ENCODE measurements at places on chromosomes 6 and 20.

GRCh38 chr6:134201716-134202115 is 116.2 kb downstream of the SGK1 start:
- ATAC-seq: no peak

DNA sequence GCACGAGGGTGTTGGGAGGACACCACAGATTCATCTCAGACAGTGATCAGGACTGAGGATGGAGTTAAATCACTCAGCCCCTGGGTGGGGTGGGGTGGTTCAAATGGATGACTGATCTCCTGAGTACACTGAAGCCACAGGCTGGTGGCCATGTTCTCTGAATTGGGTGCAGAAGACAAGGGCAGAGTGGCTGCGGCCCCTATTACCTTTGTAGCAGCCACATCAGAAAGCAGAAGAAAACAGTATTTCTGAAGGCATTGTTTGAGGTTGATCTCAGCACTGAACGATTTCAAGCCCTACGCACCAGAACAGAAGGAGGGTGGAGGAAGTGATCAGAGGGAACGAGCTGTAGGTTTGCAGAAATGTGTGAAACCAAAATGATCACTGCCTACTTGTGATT is 71.6 kb downstream of the SH3BGRL2 start:
- no peak for ATAC-seq

GRCh38 chr6:32744776-32745175 is 3.6 kb downstream of the HLA-DQA2 start:
- ATAC-seq: no peak

- ATAC-seq: peak; percentile 44
These were observed 66.2 kb downstream of the RREB1 start for GRCh38 chr6:7173843-7174503.

DNA sequence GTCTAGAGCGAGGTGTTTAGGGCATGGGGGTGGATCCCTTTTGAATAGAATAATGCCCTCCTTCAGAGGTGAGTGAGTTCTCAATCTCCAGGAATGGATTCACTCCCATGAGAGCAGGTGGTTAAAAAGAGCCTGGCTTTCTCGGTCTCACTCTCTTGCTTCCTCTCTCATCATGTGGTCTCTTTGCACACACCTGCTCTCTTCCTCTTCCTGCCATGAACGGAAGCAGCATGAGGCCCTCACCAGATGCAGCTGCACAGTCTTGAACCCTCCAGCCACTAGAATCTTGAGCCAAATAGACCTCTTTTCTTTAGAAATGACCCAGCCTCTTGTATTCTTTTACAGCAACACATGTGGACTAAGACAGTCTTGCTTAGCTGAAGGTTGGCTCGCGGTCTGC is 119.3 kb downstream of the BMP7 start:
- no peak for ATAC-seq

DNA sequence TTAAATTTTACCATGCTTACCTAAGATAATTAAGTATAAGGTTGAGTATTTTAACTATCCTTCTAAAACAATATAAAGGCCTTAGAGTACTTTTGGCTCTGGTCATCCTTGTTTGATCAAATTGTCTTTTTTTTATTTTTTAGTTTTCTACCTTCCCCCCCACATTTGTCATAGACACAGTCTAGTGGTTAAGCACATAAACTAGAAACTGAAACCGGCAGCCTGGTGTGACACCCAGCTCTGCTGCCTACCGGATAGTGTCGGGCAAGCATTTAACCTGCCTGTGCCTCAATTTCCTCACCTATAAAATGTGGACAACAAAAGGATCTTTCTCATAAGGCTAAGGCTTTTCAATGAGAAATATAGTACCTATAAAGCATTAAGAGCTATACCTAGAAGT is 21.6 kb upstream of the TULP4 start:
- no peak for ATAC-seq

DNA sequence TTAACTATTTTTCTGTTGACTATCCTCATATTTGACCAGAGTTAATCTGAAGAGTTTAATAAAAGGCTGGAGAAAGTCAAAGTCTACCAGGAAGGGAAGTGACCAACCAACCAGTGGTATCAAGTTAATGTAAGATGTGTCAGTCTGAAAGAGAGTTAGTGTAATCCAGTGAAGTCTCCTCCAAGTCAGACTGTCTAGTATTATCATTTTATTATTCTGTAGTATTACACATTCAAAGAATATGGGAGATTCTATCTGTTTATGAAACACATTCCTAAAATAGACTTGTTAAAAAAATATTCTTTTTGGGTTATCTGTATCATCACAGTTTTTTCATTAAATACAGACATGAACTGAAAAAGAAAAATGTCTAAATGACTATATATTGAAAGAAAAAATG is 194.4 kb downstream of the BTBD9 start:
- no peak for ATAC-seq

- ATAC-seq: peak; percentile 12
These were observed 30.5 kb upstream of the HFE start for GRCh38 chr6:26056583-26057350.

GRCh38 chr6:157622427-157622826 is 200.6 kb upstream of the SNX9 start:
- ATAC-seq: no peak

- no peak for ATAC-seq
These were observed 143.0 kb downstream of the FIG4 start for GRCh38 chr6:109834131-109834530.

- ATAC-seq: no peak
These were observed 118.2 kb downstream of the RPS12 start for GRCh38 chr6:132932588-132932987.

DNA sequence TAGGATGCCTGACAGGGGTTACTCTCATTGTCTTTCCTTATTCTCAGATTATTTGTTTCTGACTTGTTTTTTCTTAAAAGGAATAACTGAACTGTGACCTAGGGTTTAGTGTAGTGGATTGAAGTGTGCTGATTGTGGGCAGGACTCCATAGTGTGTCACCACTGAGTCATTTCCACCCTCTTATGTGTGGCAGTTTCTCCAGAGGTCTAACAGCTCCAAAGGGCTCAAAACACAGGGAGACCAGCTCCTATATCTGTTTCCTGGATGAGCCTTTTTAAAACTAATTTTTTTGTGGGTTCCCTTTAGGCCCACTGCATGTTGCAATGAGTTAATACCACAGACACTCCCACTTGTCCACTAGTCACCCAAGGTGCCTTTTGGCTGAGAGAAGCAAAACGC is 951.1 kb upstream of the ADGRB3 start:
- ATAC-seq: no peak

DNA sequence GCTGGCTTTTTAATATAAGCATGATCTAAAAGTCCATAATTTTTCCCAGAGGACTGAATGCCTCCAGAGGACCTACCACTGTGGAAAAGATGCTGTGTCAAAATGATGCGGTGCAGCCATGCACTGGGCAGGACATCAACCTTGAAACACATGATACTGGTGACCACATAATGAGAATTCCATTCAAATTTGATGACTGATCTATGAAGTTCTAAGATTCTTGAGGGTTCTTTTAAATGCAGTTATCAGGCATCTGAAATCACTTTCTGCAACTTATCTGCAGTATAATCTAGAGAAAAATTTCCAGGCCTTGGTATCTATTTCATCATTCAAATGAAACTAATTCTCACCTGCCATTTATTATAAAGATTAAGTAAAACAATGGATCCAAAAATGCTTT is 15.0 kb upstream of the MARCKS start:
- ATAC-seq: peak; percentile 70

DNA sequence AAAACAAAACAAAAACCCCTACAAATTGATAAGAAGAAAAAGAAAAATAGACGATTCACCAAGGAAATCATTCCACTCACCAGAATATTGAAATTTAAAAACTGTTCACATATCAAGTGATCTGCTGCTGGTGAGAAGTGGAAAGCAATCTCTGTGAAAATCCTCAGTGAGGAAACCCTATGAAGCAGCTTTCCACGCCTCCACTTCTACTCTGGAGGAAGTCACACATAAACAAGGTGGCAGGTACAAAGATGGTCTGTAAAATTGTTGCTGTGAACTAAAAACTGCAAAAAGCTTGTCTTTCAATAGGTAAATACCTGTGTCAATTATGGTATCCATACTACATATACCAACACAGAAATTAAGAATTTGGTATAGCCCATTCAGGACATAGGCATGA is 18.5 kb downstream of the CD164 start:
- ATAC-seq: no peak

DNA sequence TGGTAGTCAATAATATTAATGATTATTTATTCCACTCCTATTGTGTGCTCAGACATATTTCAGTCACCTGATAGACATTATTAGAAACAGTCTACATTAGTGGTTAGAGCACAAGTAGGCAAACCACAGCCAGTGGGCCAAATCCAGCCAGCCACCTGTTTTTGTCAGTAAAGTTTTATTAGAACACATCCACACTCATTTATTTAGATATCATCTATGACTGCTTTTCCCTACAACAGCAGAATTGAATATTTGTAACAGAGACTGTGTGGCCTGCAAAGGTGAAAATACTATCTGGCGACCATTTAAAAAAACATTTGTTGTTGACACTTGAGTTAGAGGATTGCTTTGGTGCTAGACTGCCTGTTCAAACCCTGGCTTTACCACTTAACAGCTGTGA is 220.0 kb upstream of the ZFP64 start:
- no peak for ATAC-seq

DNA sequence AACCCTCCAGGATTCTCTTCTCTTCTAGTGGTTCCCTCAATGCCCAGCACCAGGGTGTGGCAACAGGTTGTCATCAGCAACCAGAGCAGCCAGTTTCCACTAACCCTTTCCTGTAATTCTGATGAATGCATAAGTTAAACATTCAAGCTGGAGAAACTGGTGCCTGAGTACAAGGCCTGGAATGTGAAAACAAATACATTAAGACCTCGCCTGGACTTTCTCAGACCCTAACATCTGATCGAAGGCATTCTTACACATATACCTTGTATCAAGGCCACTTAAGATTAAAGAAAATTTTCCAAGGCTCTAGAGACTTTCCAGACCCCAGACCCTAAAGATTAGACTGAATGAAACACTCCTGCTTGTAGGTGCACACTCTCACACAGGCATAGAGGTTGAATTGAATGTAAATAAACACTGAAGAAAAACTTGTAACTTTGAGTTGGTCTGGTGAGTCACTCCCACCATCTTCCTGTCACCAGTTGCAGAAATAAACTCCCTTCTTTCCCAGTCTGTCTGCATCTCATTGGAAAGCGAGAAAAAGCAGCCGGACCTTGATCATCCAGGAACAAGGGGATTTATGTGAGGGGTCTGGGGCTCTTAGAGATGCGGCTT is 9.0 kb downstream of the LRP11 start:
- ATAC-seq: peak; percentile 76

DNA sequence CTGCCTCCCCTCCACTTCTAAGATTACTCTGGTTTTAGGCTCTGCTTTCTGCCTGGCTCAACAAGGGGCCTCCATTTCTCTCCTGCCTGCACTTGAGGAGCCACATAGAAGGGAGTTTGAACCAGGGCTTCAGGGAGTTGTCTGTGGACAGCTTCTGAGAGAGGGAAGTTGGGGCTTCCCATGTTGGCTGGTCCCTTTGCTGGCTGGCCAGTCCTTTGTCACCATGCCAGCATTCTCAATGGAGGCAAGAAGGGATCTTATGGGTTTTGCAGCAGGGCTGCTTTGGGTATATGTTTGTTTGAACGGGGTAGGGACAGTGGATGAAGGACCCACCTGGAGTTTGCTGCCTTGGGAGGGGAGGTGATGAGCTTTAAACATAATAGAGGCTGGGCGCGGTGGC is 124.9 kb downstream of the CARMIL1 start:
- ATAC-seq: no peak

DNA sequence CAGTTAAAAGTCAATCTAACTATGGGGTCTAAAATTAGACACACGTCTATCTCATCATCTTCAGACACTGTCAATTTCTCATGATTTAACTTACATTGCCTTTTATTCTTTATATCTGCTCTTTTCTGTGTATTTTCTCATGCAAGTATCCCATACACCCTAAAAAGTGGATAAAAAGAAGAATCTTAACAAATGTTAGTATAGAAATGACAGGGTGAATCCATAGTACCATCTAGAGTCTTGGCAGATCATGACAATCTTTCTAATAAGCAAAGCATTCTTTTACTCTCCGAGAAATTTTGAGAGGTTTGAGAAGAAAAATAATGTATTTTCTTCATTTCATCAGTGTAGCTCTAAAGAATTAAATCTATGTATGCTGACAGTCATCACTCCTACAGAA is 382.7 kb downstream of the C6orf118 start:
- ATAC-seq: no peak

DNA sequence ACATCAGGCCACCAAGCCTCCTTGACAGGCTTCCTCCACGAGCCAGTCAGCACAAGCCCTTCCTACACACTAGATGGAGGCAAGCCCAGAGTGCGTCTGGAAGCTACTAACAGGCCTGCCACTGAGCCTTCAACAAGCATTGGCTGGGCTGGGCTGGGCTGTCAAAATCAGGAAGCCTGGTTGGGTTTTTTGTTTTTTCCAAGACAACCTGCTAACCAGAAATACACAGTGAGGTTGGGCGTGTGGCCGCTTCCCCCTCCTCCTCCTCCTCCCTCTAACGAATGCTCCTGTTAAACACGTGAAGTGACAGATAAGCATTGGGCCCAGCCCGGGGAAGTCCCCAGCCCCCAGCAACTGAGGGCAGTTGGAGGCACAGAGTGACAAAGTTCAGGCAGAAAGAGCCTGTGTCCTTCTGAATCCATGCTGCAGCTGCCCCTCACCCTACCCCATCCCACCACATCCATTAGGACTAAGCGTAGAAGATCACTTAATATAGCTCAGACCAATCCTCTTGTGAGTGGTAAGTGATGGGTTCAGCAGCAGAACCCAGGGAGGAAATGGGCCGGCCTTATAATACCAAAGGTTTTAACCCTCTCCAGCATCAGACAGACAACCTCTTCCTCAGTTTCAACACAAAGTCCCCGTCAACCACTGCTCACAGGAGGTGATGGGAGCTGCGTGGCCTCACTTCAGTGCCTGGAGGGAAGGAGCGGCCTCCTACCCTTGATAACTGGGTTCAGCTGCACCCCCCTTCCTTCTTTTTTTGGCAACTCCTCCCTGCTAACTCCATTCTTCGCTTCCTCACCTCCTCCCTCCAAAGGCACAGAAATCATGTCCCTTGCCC is 1.1 kb downstream of the NFATC2 start:
- ATAC-seq: peak; percentile 27

GRCh38 chr20:53960579-53961272 is 109.7 kb downstream of the BCAS1 start:
- ATAC-seq: no peak

Data from motor neuron (in vitro differentiated cells).